ENCODE measurements at places on chromosomes 3 and 15.

GRCh38 chr3:139759470-139759869, 81.7 kb upstream of the NMNAT3 start:
- DNase-seq = no peak

DNA sequence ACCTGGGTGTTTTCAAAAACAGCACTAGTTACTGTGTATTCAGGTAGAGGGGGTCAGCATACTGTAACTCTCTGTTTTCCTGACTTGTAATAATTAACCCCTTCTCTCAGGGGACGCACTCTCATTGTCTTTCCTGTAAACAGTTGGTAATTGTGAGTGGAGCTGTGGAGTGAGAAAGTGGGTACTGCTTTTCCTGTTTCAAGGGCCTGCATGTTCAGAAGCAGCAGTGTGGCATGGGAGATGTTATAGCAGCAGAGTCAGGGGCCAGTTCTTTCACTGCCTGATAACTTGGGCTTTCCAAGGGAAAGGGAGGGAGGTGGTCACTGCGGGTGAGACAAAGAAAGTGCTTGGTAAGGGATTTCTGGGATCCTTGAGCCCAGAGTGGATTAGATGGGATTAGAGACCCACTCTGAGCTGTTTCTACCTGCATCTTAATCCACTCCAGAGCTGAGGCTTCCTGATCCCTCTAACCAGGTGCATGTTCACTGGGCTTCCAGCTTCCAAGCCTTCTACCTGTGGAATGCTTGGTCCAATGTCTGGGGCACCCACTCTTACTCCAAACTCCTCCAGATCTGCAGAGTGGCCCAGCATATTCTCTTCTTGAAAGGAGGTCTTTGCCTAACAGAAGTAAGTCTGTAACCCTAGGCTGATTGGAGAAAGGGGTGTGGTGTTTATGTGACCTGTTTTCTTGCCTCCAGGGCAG, 105.2 kb downstream of the RPLP1 start:
- DNase-seq = no peak

DNA sequence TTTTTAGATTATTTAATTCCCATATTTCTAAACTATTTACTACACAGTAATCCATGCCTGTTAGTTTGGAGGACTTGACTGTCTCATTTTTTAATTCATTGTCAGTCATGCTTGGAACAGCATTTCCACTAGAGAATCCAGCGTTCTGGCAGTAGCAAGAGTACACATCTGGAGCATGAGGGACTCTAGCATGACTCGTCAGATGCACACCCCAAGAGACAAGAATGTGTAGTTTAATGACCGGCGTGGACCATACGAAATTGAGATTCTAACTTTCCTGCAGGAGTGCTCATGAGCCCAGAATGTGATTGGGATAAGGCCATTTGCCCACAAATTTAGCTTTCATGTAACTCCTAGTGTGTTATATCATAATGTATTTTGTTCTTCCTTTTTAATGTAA, 48.9 kb downstream of the ASB7 start:
- peak; percentile 49 for DNase-seq

- no peak for DNase-seq
Measured at GRCh38 chr15:77630956-77631744, 1.6 kb downstream of the LINGO1 start.

- DNase-seq = peak; percentile 64
Measured at GRCh38 chr15:81914734-81915256, 131.0 kb downstream of the MEX3B start.

GRCh38 chr3:161586556-161587235, 90.1 kb downstream of the OTOL1 start:
- DNase-seq = no peak

DNA sequence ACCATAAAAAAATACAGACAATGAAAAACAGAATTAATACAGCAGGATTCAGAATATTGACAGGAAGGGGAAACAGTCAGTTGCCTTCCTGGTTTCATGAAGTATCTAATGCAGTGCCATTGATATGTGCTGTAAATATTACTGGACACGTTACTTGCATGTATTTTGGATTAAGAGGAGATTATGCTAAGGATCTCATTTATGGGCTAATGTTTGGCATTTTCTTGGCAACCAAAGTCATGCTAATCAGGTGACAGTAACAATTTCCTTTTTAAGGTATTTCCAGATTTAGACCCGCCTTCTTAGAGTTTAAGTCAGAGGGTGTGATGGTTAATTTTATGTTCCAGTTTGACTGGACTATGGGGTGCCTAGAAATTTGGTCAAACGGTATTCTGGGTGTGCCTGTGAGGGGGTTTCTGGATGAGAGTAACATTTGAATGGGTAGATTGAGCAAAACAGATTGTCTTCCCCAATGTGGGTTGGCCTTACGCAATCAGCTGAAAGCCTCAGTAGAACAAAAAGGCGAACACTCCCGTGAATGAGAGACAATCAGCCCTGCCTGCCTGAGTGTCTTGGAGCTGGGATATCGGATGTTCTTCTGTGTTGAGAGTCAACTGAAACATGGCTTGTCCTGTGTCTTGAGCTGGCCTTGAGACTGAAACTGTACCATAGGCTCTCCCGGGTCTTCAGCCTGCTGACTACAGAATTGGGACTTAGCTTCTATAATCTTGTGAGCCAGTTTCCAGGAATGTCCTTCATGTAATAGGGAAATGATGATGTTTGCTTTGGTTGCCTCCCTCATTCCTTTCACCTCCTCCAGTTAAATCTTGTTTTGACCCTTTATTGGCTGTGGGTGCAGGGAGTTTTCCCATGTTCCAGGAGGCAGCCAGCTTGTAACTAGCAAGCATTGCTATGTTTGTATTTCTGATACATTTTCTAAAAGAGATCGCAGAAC, 10.5 kb downstream of the SQOR start:
- DNase-seq = no peak

- no peak for DNase-seq
Measured at GRCh38 chr3:144866476-144866875, 894.9 kb downstream of the DIPK2A start.

- DNase-seq = no peak
Measured at GRCh38 chr3:114272271-114272670, 21.6 kb upstream of the TIGIT start.

DNA sequence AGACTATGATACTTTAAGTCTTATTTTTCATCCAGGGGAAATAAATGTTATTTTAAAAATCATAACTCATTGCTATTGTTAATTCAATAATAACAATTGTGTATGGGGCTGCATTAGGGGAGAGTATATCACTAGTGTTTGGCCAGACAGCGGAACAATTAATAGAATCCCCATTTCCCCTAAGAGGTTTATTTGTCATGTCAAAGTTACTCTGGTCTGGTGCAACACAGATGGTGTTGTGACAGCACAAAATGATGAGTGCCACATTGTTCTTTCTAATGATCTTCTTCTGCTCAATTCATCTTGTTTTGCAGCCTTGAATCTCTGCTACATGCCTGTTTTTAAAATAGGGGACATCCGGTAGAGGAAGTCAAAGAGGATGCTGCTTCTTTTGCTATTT, 351.6 kb downstream of the NSUN3 start:
- no peak for DNase-seq

- no peak for DNase-seq
Measured at GRCh38 chr3:179074656-179075055, 3.0 kb upstream of the ZMAT3 start.

GRCh38 chr3:154943981-154944380, 136.1 kb upstream of the MME start:
- no peak for DNase-seq

GRCh38 chr15:78389322-78389721, 48.7 kb upstream of the IREB2 start:
- peak; percentile 85 for DNase-seq

DNA sequence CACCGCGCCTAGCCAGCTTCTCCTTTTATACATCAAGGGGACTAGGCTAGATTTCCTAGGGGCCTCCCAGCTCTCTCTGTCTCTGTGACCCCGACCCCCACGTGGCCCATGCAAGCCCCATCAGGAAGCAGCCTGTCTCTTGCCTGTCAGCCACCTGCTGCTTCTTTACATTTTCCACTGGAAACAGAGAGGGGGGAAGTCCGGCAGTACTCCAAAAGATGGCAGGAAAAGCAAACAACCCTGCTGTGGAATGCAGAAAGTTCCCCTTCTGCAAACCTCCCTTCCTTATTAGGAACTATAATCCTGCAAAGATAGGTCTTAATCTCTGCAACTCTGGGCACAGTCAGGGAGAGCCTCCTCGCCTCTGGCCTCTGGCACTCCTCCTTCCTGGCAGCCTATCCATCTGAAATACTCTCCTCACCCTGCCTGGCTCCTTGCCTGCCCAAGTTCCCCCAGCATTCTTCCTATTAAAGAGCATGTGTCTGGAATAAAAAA, 47.4 kb upstream of the HACD2 start:
- DNase-seq = no peak

DNA sequence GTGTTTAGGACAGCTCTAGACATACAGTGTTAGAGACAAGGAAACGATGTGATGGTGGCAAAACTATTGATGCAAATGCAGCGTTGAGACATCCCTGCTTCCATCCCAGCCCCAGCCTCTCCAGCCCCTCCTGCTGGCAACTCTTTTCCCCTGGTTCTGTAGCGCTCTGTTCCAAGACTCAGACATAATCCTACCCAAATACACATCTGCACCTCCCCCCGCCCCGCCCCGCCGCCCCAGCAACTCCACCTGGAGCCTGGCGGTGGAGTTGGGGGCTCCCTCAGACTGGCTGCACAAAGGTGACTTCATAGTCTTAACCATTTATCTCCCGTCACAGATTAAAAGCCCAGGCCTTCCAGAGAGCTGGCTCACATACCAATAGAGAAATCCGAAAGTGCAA, 7.2 kb upstream of the SEC22A start:
- no peak for DNase-seq

DNA sequence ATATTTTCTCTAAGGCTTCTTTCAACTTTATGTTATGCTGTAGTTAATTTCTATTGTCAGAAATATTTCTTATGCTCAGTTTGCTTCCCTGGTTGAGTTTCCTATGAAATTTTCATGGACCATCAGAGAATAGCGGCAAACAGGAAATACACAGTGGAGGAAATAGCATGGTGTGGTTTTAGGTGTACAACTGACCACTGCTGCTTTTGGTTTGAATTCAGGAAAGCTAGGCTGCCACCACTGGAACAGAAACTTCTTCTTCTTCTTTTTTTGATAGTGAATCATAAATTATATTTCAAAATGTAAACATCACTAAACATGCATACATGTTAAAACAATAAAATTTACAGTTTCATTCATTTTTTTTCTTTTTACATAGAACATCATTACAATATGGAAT, 316.6 kb upstream of the TGFBR2 start:
- DNase-seq = no peak

DNA sequence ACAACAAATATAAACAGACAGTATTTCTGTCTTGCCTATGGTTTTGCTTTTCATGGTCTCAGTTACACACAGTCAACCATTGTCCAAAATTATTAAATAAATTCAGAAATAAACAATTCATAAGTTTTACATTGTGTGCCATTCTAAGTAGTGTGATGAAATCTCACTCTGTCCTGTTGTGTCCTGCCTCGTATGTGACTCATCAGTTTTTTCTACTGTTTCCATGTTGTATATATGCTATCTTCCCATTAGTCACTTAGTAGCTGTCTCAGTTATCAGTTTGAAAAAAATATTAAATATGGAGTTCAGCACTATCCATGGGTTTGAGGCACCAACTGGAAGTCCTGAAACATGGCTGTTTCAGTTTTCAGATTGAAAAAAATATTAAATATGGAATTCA, 282.4 kb upstream of the GRM7 start:
- DNase-seq = no peak

DNA sequence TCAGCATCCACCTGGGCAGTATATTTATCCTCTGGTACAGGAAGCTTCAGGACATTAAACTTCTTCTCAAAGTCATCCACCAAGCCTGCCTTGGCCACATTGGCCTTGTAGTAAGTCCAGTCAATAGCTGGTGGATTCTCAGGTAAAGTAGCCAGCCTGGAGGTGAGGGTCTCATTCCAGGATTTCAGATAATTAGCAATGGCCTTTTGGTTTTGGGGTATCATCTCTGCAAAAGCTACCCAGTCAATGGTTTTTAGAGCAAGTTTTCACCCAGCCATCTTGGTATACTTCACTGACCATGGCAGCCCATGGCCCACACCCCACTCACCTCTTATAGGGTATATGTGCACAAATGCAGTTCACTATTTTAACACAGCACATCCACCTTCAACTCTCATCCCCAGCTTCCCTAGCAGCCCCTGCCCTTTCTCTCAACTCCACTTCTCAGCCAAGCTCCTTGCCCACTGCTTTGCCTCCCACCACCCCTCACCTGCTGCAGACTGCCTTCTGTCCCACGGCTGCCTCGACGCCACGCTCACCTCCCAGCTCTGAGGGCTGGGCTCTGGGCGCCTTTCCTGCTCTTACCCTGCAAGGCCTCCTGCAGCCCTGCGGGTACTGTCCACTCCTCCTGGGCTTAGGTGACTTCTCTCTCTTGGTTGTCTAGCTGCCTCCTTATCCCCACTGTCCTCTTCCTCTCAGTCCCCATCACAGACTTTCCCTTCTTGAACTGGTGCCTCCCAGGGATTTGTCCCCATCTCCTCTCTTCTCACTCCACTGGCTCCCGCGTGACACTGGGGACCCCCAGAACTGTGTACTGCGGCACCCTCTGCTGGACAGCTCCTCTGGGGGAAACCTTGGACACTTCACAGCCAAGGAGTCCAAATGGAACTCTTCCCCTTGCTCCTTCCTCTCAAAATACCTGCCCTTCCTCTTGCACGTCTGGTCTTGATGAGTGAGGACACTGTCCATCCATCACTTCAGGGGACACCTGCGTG, 1.7 kb upstream of the TGM5 start:
- no peak for DNase-seq

DNA sequence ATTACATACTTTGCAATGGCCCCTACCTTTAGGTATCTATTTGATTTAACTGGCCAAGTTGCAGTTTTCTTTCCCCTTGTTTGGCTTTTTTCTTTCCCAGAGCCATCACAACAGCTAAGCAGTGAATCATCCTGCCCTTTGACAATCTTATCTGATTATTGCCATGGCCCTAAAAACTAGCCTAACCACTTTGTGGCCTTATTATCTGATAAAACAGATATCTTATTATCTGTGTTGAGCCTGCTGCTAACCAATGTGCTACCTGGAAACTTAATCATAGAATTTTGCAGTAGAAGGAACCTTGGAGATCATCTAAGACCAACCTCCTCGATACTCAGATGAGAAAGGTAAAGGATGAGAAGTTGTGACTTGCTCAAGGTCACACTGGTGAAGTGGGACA, 37.1 kb downstream of the EIF4E3 start:
- DNase-seq = no peak

DNA sequence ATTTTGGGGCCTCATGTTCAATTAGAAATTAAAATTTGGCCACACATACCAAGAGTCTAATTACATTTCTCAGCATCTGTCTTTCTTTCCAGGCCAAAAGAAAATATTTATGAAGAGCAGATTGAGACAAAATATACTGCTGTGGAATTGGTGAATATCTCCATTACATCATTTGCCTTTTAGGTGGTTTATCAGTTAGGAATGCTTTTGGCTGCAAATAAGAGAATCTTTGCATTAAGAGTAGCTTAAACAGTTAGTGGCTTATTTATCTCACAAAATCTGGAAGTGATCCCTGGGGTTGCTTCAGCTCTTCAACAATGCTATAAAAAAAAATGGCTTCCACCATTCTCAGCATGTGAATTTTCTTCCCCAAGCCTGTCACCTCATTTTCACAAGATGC, 308.7 kb downstream of the MAGI1 start:
- no peak for DNase-seq

All from left hindlimb (tissue), 1 donor.